CD4-positive, alpha-beta T cell (primary cell): ENCODE measurements at places on chromosomes 4 and X.

GRCh38 chr4:94446386-94446785, 5.4 kb upstream of the PDLIM5 start:
- no peak for DNase-seq

DNA sequence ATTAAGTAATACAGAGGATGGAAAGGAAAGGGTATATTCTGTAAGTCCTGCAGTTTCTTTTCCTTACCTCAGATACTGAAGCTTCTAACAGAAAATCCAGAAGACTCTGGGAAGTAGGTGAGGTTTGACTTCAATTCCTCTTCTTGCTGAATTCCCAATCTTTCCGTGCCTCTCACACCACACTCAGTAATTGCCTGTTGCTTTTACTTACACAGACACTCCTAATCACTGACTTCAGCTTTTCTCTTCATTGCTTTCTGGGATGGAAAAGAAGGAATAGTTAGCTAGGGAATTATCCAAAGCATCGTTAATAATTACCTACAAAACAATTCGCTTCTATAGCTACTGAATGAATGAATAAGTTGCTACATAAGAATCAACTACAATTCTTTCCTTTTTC, 163.6 kb downstream of the FBXO8 start:
- DNase-seq: no peak

GRCh38 chrX:43510209-43510608, 145.9 kb upstream of the MAOA start:
- DNase-seq: no peak

DNA sequence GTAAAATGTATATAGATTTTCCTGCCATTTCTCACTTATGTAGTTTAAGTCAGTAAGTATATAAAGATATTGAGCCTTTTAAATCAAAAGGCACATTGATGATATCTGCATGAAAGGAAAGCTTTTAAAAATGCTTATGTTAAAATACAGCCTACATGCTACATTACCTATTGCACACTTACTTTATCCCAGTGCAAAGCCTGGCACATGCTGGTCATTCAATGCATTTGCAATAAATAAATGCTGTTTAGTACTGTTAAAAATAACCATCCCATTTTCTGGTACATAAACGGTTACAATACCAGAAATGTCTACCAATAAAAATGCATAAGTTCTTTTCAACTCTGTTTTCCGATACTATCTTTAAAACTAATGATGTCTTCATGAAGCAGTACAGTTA, 22.1 kb upstream of the SPATA4 start:
- DNase-seq: no peak

GRCh38 chr4:134201216-134202161, at the start of gene PABPC4L:
PABPC4L (minus strand) TSS chr4:134201789; CDS start chr4:134201019, 770 bp downstream.
- DNase-seq: no peak

DNA sequence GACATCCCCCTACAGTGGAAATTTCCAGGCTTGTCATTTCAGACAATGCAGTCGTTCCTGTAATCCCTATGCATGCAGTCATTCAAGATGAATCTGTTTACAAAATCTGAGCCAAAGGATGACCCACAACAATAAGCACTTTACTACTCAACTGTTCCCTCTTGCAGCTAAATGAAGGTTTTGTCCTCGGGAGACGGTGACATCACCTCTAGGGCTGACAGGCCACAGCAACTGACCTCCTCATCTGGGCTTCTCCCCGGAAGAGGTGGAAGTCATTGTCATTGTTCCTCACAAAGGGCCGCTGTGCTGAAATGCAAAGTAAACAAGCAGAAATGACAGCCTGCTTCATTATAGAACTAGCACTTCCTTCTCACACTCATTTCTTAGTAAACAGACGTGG, 29.2 kb downstream of the CLRN2 start:
- no peak for DNase-seq

- no peak for DNase-seq
These were observed 10.8 kb downstream of the DHX15 start for GRCh38 chr4:24573582-24573981.

DNA sequence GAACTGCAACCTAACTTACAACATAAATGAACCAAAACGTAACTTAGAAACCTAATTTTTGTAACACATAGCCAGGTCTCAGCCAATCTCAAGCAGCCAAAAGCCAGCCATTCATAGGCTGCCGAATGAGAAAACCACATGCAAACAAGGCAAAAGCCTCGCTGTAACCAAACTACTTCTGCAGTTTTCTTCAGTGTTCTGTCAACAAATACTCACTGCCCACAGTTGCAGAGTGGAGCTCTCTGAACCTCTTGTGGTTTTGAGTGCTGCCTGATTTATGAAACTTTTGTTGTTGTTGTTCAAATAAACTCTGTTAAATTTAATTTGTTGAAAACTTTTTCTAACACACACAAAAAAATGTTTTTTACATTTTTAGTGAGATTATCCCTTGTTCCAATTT, 251.2 kb downstream of the PAPSS1 start:
- DNase-seq: no peak

GRCh38 chr4:172760512-172760911, 408.1 kb upstream of the GALNT7 start:
- DNase-seq: no peak

DNA sequence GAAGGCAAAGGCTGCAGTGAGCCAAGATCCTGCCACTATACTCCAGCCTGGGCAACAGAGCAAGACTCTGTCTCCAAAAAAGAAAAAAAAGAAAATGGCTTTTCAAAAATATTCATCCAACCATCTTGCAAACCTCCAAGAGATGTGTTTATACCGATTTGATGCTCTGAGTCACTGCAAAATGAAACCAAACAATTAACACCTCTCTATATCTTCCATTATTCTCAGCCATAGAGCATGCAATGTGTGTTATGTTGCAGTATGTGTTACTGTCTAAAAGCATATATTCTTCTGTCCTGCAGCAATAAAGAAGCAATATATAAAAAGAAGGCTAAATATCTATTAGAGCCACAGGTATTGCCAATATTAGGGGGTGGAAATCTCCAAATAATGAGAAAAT, 51.4 kb downstream of the ARAP2 start:
- DNase-seq: no peak

DNA sequence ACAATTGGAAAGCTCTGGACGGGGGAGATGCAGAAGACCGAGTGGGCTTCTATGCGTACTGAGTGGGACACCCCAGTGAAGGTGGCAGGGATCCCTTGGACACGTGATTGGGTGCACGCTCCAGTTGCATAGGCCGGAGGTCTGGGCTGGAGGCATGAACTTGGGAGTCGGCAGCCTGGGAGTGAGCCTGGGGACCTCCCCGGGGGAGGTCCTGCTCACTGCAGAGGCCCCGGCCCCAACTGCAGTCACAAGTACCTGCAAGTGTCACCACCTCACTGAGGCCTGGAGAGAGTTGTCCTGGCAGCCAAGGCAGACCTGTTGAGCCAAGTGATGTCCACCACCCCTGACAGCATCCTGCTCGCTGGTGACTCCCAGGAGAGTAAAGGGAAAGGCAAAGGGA, 49.3 kb upstream of the HMX1 start:
- no peak for DNase-seq

DNA sequence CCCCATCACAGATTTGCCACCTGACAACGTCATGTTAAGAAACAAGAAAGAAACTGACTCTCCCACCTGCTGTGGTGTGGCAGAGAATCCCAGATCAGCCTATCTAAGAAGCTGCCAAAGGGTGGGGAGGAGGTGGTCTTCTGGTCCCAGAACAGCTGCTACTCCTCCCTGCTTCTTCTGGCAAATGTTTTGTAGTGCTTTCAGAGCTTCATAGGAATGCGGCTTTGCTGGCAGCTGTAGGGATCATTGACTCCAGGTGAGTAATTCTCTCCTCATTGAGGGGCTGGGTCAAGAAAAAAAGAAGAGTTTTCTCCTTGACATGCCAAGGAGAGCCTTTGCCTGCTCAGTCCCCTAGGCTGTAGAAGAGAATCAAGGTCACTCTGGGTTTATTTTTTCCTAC, 23.3 kb downstream of the NRK start:
- no peak for DNase-seq

GRCh38 chrX:81201671-81202455, at the start of the genes HMGN5 and SH3BGRL:
HMGN5 (minus strand) TSS chrX:81201913; CDS start chrX:81121549, 80,364 bp downstream.
SH3BGRL (plus strand) TSS chrX:81202102; CDS start chrX:81202201, 99 bp downstream.
- peak; percentile 51 for DNase-seq

- DNase-seq: no peak
These were observed 53.4 kb downstream of the ANXA3 start for GRCh38 chr4:78604988-78605387.

- DNase-seq: no peak
These were observed 523.5 kb downstream of the CFAP47 start for GRCh38 chrX:36443007-36443406.

DNA sequence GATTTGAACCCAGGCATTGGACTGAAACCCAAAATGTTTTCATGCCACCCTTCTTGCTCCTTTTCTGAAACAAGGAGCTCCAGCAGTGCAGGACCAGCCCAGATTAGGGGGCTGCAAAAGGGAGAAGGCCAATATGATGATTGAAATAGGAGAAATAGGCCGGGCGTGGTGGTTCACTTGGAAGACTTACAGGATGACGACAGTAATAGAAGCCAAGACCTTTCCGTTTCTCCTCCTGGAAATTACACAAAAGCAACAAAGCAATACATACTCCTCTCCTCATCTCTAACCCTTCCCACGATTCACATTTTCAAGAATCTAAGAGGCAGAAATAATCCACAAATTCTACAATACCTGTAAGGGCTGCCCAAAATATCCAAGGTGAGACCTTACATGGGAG, 90.8 kb downstream of the ANAPC4 start:
- DNase-seq: no peak

- no peak for DNase-seq
These were observed 47.7 kb downstream of the DDX60L start for GRCh38 chr4:168432419-168433146.

DNA sequence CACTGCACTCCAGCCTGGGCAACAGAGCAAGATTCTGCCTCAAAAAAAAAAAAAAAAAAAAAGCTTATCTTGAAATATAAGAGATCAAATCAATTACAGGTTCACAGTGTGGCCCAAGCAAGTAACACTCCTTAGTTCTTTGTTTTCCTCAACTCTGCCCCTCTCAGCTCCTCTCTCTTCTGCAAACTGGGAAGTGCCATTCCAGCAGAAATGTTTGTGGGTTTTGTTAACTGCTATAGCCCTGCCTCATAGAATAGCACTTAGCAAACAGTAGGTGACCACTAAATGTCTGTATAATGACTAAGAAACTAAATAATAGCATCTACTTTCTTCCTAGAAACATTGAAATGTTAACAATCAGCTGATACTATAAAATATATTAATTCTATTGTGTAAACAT, 160.0 kb upstream of the NAP1L5 start:
- DNase-seq: no peak

DNA sequence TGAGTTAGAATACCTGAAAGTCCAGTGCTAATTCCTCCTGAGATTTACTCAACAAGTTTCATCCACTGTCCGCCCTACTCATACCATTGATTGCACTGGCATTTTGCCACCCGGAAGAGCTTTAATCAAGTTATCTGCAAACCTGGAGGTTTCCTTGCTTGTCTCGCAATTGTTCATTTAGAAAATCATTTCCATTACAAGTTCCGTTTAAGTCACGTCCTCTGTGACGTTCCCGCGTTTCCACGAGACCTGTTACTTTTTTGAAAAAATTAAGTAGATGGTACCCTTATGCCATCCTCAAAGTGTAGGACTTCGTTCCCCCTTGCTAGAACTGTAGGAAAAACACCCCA, 761 bp upstream of the FRYL start:
- DNase-seq: peak; percentile 54

GRCh38 chr4:24657768-24658617, 73.6 kb upstream of the DHX15 start:
- DNase-seq: no peak

- no peak for DNase-seq
These were observed 47.1 kb upstream of the KLHL34 start for GRCh38 chrX:21705225-21705624.
